ENCODE measurements at places on chromosomes 4 and X.

DNA sequence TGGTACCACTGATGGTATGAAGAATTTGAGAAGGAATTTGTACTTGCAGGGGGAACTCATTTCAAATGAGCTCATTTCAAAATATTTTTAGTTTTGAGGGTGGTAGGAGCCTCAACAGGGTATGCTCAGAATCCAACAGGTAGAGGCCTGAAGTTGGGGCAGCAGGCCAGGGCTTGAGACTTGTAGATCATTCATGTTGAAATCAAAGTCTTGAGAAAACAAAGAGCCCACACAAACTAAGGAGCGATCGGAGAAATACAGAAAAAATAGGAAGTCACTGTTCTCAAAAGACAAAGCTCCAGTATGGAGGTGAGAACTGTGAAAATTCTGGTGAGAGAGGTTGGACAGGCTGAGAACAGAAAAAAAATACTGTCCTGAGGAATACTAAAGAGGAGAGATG is 979 bp upstream of the SLC9A6 start:
- DNase-seq: no peak

- no peak for DNase-seq
These were observed 125.8 kb upstream of the CLNK start for GRCh38 chr4:10810411-10810810.

GRCh38 chr4:152719801-152720556 is 40.2 kb upstream of the TMEM154 start:
- no peak for DNase-seq

GRCh38 chrX:154396973-154397887 is 947 bp upstream of the RPL10 start:
- DNase-seq: no peak

DNA sequence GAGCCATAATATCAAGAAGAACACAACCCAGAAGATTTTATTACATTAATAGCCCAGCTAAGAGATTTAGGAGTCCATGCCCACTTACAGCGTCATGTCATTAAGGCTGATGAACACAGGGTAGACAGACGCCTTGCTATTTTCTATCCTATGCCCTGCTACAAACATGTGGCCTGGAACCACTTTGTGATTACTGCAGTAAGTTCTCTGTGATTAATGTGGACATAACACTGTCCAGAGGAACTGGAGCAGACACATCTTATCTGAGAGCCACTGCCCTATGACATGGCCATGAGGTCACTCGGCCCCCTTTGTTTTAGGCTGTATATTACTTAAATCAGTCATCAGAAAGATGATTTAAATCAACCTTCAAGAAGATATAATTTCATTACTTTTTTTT is 211.7 kb downstream of the MAML3 start:
- no peak for DNase-seq

GRCh38 chrX:150227321-150227860 is 135.7 kb upstream of the MAMLD1 start:
- no peak for DNase-seq
